ENCODE measurements at places on chromosomes 16 and 17.

GRCh38 chr16:57141822-57142631, 43.8 kb downstream of the PSME3IP1 start:
- no peak for DNase-seq

- DNase-seq, result no peak
Observed at GRCh38 chr16:23907457-23907902, 71.7 kb downstream of the PRKCB start.

GRCh38 chr17:77675411-77675810, 283.1 kb upstream of the TNRC6C start:
- no peak for DNase-seq

GRCh38 chr17:29590411-29591145, 1.1 kb upstream of the GIT1 start:
- DNase-seq, result no peak

DNA sequence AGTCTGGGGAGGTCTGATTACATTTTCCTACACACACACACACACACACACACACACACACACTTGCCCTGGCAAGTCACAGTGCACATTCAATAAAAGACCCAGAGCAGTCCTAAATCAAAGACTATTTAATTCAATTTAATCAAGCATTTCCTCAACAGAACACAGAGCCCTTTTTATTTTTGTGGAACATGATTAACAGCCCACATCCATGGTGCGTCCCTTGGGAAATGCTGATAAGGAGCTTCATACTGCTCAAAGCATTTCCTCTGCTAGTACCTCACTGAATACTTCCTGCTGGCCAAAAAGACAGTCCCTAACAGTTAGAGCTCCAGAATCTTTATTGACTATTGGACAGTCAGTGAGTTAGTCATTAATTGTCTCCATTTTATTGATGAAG, 43.1 kb upstream of the MYH10 start:
- DNase-seq, result no peak

DNA sequence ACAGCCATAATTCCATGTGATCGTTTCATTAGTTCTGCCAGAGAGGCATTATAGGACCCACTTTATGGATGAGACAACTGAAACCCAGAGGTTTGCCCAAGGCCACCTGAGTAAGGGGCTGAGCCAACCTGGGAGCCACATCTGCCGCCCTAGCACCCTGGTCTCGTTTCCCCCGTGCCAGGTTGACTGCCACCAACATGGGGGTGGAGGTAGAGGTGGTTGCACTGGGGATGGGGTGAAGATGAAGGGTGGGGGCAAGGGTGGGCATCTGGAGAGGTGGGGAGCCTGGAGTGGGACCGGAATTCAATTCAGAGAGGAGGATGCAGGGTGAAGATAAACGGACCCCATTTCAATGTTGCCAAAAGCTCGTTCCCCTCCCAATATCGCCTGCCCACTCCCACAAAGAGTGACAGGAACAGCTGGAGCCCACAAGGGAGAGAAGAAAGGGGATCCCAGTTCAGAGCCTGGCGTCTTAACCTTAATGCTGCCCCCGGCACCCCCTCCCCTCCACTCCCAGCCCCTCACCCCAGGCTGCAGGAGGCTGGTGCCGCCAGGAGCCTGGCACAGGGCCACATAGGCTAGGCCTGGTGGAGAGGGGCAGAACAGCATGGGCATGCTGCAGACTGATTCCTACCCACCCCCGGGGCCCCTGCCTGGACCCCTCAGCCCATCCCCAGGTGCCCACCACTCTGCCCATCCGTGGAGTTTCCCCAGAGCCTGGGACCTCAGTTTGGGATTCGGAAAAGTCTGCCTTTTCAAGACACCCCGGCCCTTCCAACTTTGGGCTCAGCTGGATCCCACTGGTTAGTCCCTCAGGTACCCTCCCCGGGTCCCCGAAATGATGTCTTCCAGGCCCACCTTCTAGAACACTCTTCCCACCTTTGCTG, 29.6 kb downstream of the NGFR start:
- no peak for DNase-seq

DNA sequence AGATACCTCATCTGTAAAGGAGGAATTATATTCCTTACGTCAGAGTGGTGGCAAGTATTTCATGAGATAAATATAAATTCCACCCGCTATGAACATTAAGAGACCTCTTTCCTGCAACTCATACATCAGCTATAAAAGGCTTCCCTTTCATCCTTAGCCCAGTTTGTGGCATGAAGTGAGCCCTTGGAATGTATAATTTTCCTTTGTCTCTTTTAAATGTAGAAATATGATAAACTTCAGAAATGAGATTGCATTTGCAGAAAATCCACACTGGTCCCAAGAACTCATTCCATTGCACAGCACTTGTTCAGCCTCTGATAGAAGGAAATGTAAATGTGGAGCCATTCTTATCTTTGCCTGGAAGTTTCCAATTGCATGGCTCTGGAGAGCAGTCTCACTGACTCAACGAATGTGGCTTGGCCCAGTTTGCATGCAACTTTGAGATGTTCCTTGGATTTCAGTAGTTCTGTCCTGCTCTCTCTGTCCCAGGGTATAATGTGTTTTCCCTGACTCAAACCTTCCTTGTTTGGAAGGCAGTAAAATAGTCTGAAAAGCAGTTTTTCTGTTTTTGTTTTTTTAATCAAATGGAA, 746.4 kb downstream of the CDH11 start:
- no peak for DNase-seq

- DNase-seq, result no peak
Observed at GRCh38 chr17:72063756-72064450, 56.9 kb upstream of the SOX9 start.

DNA sequence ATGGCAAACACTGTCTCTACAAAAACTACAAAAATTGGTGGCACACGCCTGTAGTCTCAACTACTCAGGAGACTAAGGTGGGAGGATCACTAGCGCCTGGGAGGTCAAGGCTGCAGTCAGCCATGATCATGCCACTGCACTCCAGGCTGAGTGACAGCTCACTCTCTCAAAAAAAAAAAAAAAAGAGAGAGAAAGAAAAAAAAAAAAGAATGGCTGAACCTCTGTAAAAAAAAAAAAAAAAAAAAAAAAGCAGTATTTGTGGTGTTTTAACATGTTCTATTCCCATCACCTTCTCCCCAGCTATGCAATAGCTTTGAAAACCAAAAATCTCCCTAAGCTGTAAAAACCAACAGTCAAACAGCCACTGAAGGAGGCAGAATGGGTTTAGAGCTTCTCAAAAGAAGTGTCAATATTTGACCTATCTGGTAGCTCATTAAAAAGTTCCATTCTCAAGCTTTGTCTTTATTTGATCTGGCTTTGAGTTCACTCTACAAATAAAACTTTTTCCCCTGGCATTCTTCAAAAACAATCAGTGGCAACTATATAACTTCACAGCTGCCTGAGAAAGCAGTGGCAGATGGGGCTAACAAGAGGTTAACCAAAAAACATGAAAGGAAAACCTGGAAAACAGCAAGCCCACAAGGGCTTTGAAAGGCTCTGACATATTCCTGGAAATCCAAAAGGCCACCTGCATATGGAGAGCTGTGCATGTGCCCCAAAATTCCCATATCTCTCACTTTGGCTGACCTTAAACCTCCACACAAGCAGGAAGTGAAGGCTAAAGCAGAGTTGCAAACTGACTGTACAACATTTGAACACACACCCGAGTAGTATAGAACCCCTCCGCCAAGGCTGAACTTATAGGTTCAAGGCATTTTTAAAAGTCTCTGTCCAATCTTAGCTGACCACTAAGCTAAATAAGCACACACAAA, 36.0 kb downstream of the USP32 start:
- no peak for DNase-seq

DNA sequence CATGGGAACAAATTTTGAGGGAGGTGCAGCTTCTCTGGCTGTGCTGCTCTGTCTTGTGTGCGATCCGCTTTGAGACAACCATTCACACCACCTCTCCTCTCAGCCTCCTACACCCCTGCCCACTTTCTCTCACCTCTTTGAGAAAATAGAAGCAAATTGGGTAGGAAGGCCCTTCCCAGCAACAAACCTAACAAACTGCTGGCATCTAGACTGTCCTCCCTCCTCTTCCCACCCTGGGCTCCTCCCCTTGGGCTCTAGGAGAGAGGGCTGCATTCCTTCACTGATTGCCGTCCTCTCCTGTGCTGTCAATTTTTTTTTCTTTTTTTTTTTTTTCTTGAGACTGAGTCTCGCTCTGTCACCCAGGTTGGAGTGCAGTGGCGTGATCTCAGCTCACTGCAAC, 13.5 kb downstream of the CDIPT start:
- peak; percentile 72 for DNase-seq

DNA sequence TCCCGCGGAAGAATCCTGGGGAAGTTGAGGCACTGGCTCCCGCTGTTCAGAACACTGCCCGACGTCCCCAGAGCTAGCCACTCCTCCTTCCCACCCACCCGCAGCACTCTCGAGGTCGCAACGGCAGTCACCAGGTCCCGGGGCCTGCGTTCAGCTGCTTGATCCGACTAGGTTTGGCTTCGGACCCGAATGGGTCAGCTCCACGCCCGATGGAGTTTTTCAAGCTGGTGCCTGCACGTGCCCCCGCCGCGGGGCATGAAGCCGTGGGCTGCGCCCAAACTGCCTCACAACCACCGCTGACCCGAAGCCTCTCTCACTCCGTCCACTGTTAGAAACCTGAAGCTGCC, 12.4 kb upstream of the ODF4 start:
- no peak for DNase-seq

DNA sequence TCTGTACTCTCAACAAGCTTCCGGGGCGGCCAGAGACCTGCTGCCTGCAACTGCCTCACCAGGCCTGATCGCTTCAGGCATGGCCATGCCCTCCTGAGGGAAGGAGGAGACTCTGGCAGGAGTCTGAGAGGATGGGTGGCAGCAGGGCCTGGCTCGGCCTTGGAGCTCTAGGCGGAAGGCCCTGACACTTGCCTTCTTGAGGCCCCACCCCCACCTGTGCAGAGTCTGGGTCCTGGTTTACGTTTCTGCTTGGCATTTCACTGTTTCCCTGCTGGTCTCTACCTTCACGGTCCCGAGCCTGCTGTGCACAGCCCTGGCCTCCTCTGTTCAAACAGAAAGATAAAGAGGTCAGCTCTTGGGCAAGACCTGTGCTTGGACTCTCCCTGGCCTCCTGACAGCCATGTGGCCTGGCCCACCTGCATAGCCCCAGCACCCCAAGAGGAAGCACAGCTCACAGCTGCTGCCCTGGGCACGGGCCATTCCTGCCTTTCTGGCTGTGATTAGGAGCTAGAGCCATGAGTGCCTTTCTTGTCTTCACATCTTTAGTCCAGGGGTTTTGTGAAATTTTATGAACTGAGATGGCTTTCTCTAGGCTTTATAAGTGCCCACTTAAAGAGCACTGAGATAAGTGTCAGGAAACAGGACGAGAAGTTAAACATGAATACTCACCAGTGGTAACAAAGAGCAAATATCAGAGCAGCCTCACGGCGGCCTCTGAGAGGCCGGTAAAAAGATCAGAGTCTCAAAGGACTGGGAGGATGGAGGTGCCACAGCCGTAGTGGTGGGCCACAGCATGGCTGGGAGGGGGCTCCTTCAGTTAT, 25.6 kb upstream of the MTSS2 start:
- DNase-seq, result no peak

GRCh38 chr16:13856398-13856797, 63.6 kb upstream of the ERCC4 start:
- no peak for DNase-seq

DNA sequence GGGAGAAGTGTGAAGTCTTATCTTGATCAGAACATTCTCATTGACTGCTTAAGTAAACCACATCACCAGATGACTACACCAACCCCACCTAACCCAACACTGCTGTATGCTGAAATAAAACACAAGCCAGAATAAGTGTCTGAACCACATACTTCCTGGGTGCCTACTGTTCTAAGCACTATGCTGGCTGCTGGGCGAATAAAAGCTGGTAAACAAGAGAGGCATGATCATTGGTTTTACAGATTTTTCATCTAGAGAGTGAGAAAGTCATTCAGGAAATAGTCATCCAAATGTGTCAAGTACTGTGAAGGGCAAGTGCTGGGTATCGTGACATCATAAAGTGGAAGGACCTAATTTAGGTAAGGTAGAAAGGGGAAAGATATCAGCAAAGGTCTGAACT, 199.0 kb upstream of the SOX9 start:
- DNase-seq, result peak; percentile 17

DNA sequence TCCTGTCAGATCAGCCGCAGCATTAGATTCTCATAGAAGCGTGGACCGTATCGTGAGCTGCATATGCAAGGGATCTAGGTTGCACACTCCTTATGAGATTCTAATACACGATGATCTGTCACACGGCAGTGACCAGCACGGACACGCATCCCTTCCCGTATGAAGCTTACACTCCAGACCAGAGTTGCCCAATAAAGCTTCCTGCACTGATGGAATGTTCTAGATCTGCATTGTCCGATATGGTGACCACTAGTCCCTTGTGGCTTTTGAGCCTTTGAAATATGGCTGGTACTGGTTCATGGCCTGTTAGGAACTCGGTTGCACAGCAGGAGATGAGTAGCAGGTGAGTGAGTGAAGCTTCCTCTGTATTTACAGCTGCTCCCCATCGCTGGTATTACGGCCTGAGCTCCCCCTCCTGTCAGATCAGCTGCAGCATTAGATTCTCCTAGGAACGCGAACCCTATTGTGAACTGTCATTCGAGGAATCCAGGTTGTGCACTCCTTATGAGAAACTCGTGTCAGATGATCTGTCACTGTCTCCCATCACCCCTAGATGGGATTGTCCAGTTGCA, 49.8 kb upstream of the ZCCHC14 start:
- DNase-seq, result no peak

DNA sequence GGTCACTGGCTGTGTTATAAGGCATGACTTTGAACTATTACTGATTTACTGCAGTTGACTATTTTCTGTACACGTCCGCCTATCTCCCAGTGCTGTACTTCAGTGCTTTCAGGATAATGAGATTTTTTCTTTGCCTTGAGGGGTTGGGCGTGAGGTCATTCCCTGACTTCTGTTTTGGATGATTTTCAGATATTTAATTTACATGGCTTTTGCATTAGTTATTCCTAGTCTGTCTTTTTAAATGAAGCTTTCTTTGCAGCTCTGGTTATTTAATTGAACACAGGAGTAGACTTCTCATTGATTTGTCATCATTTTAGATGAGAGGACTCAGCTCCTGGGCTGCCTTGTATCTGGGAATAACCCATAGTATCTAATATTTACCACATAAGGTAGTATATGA, 23.7 kb downstream of the WIPF2 start:
- no peak for DNase-seq

DNA sequence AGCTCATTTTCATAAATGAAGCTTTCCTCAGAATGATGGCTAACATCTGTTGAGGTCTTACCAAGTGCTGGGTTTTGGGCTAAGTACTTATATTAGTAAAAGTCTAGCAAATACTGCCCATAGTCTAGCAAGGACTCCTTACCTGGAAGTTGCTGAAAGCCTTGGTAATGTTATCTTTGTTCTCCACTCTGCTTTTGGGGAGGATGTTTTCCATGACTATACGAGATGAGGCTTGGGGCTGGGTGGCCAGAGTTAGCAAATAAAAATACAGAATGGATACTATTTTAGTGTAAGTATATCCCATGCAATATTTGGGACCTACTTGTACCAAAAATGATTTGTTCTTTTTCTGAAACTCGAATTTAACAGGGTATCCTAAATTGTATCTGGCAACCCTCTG, 7.7 kb downstream of the CCL18 start:
- no peak for DNase-seq
